ENCODE measurements at places on chromosomes 6 and 20.

- no peak for DNase-seq
Measured at GRCh38 chr6:38221251-38221650, 401.7 kb downstream of the ZFAND3 start.

GRCh38 chr6:75334266-75335040, 49.9 kb upstream of the TMEM30A start:
- DNase-seq, result no peak

GRCh38 chr6:112191509-112192020, 62.8 kb downstream of the LAMA4 start:
- no peak for DNase-seq

DNA sequence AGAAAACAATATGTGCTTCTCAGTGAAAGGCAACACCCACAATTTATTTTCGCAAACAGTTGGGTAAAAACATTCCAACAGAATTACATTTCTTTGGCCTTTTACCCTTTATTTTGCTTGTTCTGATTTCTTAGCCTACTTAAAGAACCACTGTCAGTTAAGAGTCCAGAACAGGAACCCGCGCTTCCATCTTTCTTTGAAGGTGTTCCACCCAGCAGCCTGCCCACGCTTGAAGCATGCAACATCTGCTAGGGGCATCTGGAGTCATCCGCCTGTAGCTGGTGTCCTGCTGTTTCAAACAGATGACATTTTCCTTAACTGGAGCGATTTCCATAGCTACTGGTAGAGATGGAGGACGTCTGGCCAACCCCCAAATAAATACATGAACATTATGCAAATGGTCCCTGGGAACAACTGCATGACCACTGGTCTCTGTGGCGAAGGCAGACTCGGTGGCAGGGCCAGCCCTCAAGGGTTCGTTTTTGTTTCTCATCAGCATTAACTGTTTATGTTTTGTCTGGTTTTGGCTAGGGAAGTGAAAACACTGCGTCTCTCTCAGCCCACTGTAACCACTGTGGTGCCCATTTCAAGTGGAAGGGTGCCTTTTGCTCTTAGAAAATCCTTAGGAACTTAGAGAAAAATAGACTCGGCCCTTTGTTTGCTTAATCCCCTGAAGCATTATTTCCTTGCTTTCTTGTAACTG, 51.6 kb downstream of the LAMA4 start:
- DNase-seq, result no peak

GRCh38 chr20:60837173-60837770, 414.8 kb upstream of the CDH4 start:
- no peak for DNase-seq

GRCh38 chr6:148379966-148380713, 37.5 kb downstream of the SASH1 start:
- DNase-seq, result no peak

- DNase-seq, result no peak
Measured at GRCh38 chr6:2734488-2735166, 16.1 kb downstream of the MYLK4 start.

DNA sequence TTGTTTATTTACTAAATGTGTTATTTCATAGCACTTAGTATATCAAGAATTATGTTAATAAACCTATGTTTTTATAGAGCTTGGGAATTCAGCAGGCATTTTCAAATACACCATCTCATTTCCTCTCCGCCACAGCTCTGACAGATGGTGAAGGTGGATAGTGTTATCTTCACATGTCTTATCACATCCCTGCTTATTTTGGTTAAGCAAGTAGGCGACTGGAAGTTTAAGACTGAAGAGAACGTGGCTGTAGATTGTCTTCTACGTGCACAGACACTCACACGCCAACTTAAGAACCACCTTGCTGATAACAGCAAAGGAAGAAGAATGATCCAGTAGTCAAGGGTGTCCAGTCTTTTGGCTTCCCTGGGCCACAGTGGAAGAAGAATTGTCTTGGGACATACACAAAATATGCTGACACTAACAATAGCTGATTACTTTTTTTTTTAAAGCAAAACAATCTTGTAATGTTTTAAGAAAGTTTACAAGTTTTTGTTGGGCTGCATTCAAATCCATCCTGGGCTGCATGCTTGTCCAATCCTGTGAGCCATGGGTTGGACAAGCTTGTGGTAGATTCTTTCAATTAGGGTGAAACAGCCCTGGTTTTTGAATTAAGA, 43.3 kb upstream of the SCGN start:
- no peak for DNase-seq

DNA sequence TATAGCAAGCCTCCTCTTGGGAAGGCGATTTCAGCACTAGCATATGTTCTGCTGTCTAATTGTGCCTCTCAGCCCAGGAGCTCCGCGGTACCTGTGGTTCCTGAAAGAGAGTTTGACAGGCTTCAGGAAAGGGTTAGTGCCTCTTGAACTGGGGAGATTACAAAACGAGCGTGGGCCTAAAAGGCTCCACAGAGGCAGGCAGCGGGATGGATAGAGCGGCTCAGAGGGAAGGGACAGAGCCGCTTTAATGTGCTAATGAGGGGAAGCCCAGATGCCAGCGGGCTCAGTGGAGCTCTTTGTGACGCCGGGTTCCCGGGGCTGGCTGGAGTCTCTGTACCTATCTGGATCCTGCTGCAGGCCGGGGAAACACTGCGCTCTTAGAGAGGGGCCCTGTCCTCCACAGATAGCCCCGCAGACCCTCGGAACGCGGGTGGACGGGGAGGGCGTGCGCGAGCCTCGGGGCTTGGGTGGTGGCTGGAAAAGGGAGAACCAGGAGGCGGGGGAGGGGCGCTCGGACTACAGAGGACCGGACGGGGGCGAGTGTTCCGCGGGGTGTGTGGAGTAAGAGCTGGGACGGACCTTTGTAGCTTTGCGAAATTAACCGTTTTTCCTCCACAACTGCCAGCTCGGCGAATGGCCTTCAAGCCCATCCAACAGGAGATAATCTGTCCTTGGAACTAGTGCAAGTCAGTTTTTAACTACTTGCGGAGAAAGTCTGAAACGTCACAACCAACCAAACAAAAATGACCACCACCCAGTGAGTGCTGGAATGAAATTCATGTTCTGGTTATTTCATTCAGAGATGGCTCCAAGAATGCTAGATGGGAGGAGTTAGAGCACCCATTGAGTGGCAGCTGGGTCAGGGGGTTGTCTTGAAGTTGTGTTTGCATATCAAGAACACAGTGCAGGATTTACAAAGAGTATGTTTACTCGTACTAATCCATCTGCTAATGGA, 13.0 kb downstream of the SLC35F1 start:
- no peak for DNase-seq

DNA sequence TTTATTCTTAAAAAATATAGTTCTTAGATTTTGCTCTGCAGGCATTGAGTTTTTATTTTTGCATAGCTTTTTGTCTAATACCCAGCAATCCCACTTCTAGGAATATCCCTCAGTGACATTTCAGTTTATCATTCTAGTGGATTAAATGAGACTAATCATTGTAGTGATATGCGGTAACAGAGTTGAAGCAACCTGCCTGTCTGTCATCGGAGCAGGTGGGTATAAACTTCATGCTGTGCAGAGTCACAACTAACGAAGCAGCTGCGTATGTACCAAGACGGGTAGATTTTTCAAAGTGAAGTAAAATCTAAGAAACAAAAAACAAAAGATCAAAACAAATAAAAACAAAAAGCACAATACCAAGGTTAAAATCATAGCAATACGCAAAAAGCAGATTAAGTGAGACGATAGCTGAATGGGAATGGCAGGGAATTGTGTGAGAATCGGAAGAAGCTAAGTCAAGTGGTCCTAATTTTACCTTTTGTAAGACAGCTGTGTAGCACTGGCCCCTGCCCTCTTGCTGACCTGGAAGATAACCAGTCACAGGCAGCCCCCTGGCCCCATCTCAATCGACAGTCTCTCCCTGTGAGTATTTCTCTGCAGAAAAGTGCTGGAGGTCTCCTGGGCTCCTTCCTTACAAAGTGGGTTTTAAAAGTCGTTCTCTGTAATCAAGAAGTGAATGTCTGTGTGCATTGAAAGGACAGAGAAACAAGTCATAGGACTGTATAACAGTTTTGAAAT, 169.2 kb downstream of the OR2B2 start:
- no peak for DNase-seq

DNA sequence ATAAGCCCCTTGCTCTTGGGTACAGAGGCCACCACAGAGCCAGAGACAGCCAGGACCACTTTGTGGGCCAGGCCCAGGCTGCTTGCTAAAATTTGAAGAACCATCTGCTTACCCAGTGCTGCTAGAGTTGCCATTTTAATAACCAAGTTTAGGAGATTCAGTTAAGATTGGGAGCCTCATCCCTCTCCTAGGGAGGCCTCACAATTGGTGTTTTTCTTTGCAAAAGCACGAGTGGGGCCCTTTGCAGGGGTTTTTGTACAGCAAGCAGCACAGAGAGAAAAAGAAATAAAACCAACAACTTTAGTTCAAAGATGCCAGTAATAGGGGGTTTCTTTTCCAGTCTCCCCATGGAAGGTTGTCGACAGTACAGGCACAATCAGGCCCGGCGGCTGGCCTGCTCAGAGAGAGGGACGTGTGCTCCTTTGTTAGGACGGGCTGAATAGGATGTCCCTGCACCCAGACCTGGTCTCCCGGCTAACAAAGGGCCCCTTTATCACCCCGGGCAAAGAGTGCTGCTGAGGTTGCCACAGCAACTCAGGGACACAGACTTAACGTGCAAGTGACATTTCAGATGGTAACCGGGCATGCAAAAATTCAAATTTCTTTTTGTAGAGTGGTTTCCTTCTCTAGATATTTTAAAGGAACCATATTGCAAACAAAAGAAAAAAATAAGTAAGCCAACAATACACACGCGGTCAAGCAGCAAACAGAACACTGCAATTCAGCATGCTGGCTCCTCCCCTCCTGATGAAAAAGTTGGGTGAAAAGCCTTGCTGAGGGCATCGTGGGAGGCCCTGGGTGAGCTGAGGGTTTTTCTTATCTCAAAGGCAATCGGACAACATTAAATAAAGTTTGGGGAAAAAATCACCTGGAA, 10.5 kb upstream of the TOX2 start:
- DNase-seq, result no peak

DNA sequence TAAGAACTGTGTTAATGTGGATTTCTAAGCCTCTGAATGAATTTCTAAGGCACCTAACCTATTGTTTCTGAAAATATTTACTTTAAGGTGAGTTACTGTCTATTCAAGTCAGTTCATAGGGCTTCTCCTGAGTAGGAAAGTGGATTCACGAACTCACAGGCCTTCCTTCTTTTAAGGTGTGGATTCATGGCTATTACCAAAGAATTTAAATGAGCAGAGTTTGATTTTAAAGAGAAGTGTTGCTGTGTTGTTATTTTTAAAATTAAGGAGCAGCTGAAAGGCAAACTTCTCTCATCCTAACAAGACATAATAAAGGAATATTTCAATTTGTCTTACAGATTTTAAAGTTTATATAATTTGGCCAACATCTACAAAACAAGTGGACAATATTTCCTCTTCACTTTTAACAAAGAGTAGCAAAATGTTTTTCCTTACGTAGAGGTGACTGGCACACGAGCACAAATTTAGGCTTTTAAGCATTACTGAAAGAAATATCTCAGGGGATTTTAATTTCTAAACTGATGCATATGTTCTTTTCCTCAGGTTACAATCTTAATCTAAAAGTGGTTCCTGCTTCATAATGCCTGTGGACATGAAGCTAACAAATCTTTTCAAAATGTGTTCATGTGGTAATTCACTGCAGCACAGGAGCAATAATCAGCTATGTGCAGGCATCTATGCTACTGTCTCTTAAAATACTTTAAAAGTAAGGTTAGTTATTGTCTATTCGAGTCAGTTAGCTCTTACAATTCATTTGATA, 602 bp upstream of the TSPYL4 start:
- no peak for DNase-seq

DNA sequence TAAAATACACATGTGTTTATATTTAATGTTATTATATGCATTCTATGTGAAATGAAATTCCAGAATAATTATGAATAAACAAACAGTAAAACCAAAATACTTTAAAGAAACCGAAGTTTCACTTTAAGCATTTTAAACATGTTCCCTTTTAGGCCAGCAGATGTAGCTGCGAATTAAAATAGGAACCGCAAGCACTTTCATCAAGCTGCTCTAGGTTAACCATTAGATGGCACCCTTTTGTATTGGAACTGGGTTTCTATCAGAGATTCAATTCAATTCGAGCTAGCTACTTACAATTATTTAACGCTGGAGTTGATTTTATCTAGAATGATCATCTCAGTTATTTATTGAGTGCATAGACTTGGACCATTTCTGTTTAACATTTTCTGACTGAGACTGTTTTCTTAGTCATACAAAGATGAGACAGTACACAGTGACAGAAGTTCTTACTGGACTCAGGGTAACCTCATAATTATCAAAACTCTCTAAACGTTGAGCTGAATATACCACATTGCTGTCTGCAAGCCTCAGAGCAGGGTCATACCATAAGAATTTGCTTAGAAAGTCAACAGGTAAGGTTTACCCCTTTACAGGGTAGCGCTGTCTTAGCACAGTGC, 8.5 kb downstream of the TMEM242 start:
- no peak for DNase-seq

DNA sequence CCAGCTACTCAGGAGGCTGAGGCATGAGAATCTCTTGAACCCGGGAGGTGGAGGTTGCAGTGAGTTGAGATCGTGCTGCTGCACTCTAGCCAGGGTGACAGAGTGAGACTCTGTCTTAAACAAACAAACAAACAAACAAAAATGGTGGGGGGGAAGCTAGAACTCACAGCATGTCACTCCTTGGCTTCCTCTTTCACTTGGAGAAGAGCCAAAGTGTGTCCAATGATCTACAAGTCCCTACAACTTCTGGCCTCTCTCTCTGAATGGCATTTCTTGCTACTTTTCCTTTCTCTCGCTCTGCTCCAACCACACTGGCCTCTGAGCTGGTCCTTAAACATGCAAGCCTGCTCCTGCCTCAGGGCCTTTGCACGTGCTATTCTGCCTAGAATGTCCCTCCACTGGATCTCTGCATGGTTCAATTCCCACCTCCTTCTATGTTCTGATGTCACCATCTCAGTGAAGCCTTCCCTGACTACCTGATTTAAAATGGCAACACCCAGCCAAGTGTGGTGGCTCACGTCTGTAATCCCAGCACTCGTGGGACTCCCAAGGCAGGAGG, 8.1 kb downstream of the TLDC2 start:
- no peak for DNase-seq

- DNase-seq, result no peak
Measured at GRCh38 chr20:1757606-1758512, 100.3 kb upstream of the SIRPG start.

- no peak for DNase-seq
Measured at GRCh38 chr20:62624719-62625453, 17.4 kb upstream of the SLCO4A1 start.

- no peak for DNase-seq
Measured at GRCh38 chr20:57281900-57282299, 15.5 kb upstream of the BMP7 start.

DNA sequence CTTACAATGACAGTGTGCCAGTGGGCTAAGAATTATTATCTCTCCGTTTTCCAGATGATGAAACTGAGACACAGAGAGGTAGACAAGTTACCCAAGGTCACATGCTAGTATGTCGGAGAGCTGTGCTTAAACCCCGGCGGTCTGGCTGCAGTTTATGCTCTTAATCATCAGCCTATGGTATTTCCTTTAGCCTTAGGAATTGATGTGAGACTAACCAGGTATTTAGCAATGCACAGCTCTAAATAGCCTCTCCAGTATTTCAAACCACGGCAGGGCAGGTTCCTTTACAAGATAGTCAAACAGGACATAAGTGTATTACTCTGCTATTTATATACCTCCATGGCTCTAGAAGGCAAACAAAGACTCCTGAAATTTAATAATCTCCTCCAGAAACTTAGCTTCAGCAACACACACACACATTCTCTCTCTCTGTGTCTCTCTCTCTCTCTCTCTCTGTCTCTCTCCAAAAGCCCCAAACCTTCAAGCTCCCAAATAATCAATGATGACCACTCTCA, 142.0 kb upstream of the ZNF217 start:
- DNase-seq, result no peak

- no peak for DNase-seq
Measured at GRCh38 chr6:5898102-5898501, 108.6 kb downstream of the NRN1 start.

- DNase-seq, result no peak
Measured at GRCh38 chr20:1427457-1428054, 34.7 kb upstream of the FKBP1A start.
